ENCODE measurements at places on chromosomes 4 and X. TPM values are rescaled to one million over a fixed set of nuclear protein-coding genes. Genes with fewer than 3 reads are reported as not detected.
A peak's percentile ranks its signal among the peaks of the same experiment; 100 is the strongest.

DNA sequence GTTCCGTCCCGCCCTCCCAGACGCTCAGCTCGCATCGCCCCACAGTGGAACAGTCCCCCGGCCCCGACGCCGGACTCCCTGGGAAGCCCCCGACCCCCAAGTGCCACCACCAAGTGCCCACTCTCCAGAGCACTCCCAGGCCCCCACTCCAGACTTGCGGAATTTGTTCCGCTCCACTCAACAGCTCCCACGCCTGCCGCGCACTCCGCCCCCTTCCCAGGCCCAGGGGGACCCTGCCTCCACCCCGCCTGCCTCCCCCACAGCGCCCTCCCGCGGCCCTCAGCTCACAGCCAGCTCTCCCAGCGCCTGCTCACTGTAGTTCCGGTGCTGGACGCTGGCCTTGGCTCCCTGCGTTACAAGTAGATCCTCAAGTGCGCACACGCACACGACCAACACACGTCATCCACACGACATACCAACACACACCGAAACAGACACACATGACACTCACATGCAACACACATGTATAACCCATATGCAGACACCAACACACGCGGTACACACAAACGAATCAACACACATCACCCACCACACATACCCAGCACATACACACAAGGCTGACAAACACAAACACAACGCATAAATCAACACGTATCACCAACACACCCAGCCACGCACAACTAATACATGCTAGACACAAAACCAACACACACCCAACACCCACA lies 8.0 kb downstream of the MSX1 start:
- peaks cover 42% of the 10 kb centered on the region for H3K27me3 ChIP-seq
- H3K4me1 ChIP-seq: peaks cover 7% of the 10 kb centered on the region
- H3K27ac ChIP-seq: no peak overlapping the region
- peak; percentile 80 for DNase-seq
- peaks cover 4% of the 10 kb centered on the region for H3K36me3 ChIP-seq
- H3K4me3 ChIP-seq: no peak overlapping the region

DNA sequence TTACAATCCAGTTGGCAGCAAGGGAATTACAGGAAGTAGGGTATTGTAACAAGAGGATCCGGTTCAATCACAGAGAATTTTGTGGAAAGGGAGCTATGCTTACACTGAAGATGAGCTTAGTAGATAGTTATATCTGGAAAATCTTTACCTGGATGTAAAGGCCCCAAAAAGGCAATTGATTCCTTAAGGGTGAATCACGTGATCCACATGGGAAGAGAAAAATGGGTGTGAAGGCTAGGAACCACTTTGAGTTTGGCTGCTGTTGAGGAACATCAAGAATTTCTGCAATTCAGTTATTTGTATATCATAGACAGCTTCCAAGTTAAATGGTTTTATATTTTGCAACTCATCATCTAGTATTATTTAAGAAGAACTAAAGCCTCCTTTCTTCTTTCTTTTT lies 194.0 kb upstream of the ARHGAP24 start:
- no peak for DNase-seq
- no peaks in the 10 kb centered on the region for H3K4me1 ChIP-seq
- no peak overlapping the region for H3K27ac ChIP-seq
- no peaks in the 10 kb centered on the region for H3K36me3 ChIP-seq
- H3K27me3 ChIP-seq: no peaks in the 10 kb centered on the region

The NAA11 gene
- not detected for total RNA-seq

The KLF8 gene
- 9.4 TPM for total RNA-seq

GRCh38 chr4:180314972-180315371 lies 1928.2 kb upstream of the TENM3 start:
- no peak overlapping the region for H3K27ac ChIP-seq
- H3K27me3 ChIP-seq: no peaks in the 10 kb centered on the region
- no peaks in the 10 kb centered on the region for H3K36me3 ChIP-seq

DNA sequence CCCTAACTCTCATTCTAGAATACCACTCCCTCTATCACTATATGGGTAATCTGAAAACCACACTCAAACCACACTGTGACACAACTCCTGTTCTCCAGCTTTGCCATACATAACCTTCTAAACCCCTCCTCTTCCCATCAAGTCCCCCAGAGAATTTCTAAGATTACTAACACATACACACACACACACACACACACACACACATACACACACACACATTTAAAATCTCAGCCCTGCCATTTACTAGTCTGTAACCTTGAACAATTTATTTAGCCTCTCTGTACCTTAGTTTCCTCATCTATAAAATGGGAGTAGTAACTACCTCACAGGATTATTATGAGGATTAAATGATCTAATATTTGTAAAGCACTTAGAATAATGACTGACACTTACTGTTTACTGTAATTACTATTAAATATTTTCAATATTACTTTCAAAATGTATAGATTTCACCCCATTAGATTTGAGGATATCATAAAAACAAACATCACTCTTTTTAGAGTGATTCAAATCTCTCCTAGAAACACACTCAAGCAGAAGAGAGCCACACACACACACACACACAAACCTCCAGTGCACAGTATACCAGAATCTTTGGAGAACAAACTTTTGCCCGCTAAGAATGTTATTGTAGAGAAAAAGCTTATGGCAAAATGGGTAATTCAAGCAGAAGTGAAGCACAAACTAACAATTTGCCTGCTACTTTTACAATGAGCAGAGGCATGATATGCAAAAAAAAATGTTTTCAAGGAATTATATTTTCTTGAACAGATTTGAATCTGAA lies 3.8 kb downstream of the ANKRD50 start:
- H3K4me3 ChIP-seq: no peak overlapping the region
- peaks cover 4% of the 10 kb centered on the region for H3K27me3 ChIP-seq
- H3K36me3 ChIP-seq: no peaks in the 10 kb centered on the region
- DNase-seq: no peak
- peaks cover 32% of the 10 kb centered on the region for H3K4me1 ChIP-seq
- no peak overlapping the region for H3K27ac ChIP-seq

DNA sequence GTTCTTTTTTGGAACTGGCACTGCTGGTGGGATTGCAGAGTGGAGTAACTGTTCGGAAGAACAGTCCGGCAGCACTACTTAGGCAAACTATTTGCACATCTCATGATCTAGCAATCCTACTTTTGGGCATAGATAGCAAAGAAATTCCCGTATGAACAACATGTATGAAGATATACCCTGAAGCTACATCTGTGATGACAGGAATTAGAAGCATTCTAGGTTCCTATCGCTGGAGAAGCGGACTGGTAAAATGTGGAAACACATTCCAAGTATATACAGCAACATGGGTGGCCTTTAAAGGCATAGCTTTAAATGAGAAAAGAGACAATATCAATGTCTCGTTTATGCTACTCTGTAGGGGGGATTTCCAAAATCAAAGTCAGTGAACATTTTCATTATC lies 3.1 kb downstream of the DCAF16 start:
- no peaks in the 10 kb centered on the region for H3K36me3 ChIP-seq
- H3K27ac ChIP-seq: no peak overlapping the region
- DNase-seq: no peak
- H3K4me1 ChIP-seq: peaks cover 18% of the 10 kb centered on the region
- H3K27me3 ChIP-seq: peaks cover 10% of the 10 kb centered on the region
- peak overlapping the region; percentile 79 for H3K4me3 ChIP-seq

DNA sequence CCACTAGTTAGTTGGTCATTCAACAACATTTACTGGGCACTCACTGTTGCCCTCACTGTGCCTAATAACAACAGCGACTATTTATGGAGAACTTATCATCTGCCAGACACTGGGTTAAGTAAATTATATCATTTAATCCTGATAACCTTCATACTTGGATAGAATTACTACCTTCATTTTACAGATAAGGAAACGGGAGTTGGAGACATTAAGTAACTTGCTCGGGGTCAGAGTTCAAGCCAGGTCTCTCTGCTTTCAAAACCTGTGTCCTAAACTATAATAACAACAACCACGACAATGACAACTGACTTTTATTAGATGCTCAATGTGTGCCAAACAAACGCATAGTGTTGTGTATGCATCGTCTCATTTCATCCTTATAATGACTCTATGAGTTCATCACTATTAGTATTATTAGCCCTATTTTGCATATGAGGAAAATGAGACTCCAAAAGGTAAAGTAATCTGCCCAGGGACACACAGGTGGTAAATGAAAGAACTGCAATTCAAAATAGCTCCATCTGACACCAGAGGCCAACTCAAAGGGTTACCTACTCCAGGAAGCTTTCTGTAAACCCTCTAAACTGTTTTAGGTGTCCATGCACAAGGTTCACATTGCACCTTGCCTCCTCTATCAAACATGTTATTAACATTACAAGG lies 98.4 kb upstream of the ACSL4 start:
- no peaks in the 10 kb centered on the region for H3K36me3 ChIP-seq
- no peaks in the 10 kb centered on the region for H3K27me3 ChIP-seq
- no peak overlapping the region for H3K27ac ChIP-seq
- no peaks in the 10 kb centered on the region for H3K4me1 ChIP-seq

DNA sequence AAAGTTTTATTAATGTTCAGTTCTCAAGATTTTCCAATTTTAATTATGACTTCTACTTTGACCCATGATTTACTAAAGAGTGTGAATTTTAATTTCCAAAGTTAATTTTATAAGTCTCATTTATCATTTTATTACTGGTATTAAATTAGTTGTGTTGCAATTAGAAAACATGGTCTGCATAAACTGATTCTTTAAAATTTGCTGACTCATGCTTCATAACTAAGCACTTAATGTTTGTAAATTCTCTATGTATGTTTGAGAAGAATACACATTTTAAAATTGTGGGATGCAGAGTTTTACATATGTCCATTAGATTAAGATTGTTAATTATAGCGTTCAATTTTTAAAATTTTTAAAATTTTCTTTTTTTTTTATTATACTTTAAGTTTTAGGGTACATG lies 20.2 kb upstream of the UCHL1 start:
- H3K4me1 ChIP-seq: no peaks in the 10 kb centered on the region
- no peaks in the 10 kb centered on the region for H3K36me3 ChIP-seq
- no peak overlapping the region for H3K4me3 ChIP-seq
- DNase-seq: no peak

DNA sequence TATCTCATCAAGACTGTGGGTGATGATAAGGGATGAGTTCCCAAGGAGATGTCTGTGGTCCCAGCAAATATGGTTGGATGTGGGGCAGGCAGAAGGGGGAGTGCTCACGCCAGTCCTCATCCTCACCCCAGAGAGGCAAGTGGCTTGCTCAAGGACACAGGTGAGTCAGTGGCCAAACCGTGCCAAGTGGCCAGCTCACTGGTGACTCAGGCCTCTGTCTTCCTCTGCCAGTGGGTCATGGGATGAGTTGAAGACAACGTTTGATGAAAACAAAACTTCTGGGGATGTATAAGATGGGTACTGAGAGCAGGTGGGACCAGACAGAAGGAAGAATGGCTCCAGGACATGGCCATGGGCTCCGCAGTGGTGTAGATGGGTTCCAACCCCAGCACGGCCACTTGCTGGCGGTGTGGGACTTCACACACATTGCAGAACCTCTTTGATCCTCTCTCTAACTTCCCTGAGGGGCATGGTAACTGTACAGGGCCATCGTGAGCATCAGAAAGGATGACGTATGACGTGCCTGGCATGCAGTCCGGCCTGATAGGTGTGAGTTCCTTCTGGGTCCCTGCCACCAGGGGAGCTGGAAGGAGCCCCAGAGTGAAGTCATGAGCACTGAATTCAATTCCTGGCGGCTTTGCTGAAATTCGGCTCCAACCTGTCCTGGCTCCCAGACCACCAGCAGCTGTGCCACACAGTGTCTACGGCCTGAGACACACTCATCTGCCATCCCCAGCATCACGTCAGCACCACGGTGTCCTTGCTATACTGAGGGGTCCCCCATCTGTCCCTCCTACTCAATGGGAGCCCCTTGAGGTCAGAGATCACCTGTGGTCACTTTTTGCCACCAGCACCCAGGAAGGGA lies 41.3 kb upstream of the GPR78 start:
- H3K4me3 ChIP-seq: no peak overlapping the region
- peaks cover 2% of the 10 kb centered on the region for H3K27me3 ChIP-seq
- peaks cover 3% of the 10 kb centered on the region for H3K4me1 ChIP-seq
- no peak for DNase-seq

GRCh38 chr4:12439633-12440305 lies 1011.1 kb upstream of the HS3ST1 start:
- H3K27ac ChIP-seq: no peak overlapping the region
- no peak overlapping the region for H3K4me3 ChIP-seq
- no peak for DNase-seq
- H3K4me1 ChIP-seq: no peaks in the 10 kb centered on the region
- no peaks in the 10 kb centered on the region for H3K27me3 ChIP-seq

The F11 gene
- not detected for total RNA-seq

GRCh38 chr4:140423106-140423505 lies 4.3 kb downstream of the CLGN start:
- H3K4me1 ChIP-seq: peaks cover 3% of the 10 kb centered on the region
- no peaks in the 10 kb centered on the region for H3K36me3 ChIP-seq
- H3K4me3 ChIP-seq: no peak overlapping the region

- H3K4me3 ChIP-seq: no peak overlapping the region
- no peaks in the 10 kb centered on the region for H3K27me3 ChIP-seq
- H3K36me3 ChIP-seq: peaks cover 5% of the 10 kb centered on the region
- H3K27ac ChIP-seq: no peak overlapping the region
Measured at GRCh38 chr4:12120968-12121367, 692.3 kb upstream of the HS3ST1 start.
